ENCODE measurements at places on chromosomes 3 and 15. TPM values are rescaled to one million over a fixed set of nuclear protein-coding genes. Genes with fewer than 3 reads are reported as not detected.

CEP63 gene
- 35.5 TPM for total RNA-seq

LNP1 gene
- total RNA-seq = 1.9 TPM

MFGE8 gene
- 26.6 TPM for total RNA-seq

GTF2A2 gene
- total RNA-seq = 41.5 TPM

PLA2G4D gene
- total RNA-seq = not detected

ZIC1 gene
- total RNA-seq = not detected

SEMA4B gene
- total RNA-seq = 334 TPM

TMEM108 gene
- total RNA-seq = not detected

ENTPD3 gene
- total RNA-seq = not detected

GOLGA6L9 gene
- 3.1 TPM for total RNA-seq

SRGAP3 gene
- total RNA-seq = 3.4 TPM

PPP1R14D gene
- total RNA-seq = not detected

STARD5 gene
- 17.2 TPM for total RNA-seq

CLRN1 gene
- not detected for total RNA-seq

ANKRD34C gene
- not detected for total RNA-seq

CCR9 gene
- 0.76 TPM for total RNA-seq

CA12 gene
- total RNA-seq = not detected

SERPINI2 gene
- not detected for total RNA-seq

FRMD4B gene
- 0.20 TPM for total RNA-seq

C3orf18 gene
- 14.2 TPM for total RNA-seq

KLHL40 gene
- total RNA-seq = not detected

FILIP1L gene
- 0.24 TPM for total RNA-seq

SCAP gene
- total RNA-seq = 100.0 TPM

GRAMD2A gene
- not detected for total RNA-seq

POLQ gene
- total RNA-seq = 0.97 TPM

MESP2 gene
- not detected for total RNA-seq

SENP8 gene
- 0.62 TPM for total RNA-seq

NPAP1 gene
- not detected for total RNA-seq

HIGD2B gene
- total RNA-seq = 1.4 TPM

CACNA2D3 gene
- total RNA-seq = 0.15 TPM

PRSS50 gene
- total RNA-seq = 0.10 TPM

Data from B cell (primary cell).